ENCODE measurements at places on chromosomes 3 and 15.

DNA sequence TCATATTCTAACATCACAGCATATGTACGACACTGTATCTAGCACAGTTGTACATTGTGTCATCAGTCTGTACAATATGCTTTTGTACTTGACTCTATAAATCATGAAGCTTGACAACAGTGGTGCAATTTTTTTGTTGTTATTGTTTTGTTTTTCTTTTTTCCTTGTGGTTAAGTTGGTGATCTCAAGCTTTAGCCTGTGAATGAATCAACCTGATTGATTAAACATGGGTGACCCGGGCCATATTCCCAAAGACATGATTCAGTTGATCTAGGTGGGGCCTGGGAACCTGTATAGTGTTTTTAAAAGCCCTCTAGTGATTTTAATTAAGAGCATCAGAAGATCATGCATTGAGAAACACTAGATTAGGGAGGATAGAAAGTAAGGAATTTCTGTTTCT is 101.8 kb upstream of the AADACL2 start:
- DNase-seq: no peak

DNA sequence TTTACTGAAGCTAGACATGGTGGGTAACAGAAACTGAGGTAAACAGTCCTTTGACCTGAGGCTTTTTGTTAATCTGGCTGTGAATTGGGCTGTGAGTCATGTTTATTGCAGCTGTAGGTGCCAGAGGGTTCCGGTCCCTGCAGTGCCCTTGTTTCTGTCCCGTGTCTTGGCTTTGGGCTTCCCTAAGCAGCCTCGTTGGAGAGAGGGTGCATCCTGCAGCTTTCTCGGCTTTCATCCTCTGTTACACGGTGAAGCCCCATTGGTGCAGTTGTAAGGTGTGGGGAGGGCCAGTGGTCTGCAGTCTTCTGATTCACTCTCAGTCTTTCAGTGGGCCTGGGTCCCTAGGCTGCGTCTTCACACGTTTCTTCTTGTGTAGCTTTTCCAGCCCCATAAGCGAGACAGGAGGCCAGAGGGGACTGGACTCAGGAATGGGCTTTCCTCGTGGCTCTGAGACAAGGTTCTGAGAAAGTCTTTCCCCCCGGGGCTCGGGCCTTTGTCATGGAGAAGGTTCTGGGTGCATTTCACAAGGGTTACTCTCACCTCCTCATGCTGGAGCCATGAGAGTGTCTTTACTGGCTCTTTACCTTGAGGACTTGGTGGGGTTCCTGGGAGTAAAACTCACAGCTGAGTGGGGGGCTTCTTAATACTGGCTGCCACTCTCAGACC is 33.1 kb downstream of the ASB7 start:
- no peak for DNase-seq

DNA sequence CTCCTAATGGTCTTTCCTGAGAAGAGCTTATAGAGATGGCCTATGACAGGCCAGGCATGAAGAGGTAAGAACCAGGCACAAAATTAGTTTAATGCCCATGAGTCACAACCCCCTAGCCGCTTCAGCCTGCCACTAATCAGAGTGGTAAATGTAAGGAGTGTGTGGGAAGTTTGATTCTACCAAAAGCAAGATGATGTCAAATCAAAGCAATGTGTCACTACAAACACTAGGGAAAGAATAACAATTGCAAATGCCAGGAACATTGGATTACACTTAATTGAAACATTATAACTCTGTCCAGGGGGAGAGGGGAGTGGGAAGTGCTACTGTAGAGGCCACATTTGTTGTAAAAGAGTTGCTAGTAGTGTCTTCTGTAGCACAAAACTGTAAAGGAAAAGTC is 596.6 kb upstream of the AGTR1 start:
- no peak for DNase-seq

- DNase-seq: no peak
These were observed 647.2 kb upstream of the UBE2E2 start for GRCh38 chr3:22555753-22556435.

- no peak for DNase-seq
These were observed 64.2 kb downstream of the OXNAD1 start for GRCh38 chr3:16329036-16329825.

- no peak for DNase-seq
These were observed 19.1 kb downstream of the GPR160 start for GRCh38 chr3:170056710-170057454.

GRCh38 chr3:17905996-17906395 is 163.6 kb upstream of the TBC1D5 start:
- no peak for DNase-seq

DNA sequence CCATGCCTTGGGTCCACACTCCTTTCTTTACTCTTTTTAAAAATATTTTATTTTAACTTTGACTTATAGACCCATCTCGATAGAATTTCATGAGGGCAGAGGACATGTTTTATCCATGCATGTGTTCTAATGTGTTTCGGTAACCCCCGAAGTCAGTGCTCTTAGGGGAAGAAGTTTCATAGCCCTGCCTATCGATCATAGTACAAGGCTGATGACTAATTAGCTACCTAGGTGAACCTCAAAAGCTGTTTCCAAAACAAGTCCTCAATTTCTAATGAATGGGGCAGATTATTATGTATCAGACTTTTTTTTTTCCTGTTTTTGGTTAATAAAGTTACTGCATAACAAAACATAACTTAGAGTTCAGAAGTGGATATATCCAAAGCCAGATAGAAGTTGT is 82.0 kb downstream of the MBNL1 start:
- no peak for DNase-seq

DNA sequence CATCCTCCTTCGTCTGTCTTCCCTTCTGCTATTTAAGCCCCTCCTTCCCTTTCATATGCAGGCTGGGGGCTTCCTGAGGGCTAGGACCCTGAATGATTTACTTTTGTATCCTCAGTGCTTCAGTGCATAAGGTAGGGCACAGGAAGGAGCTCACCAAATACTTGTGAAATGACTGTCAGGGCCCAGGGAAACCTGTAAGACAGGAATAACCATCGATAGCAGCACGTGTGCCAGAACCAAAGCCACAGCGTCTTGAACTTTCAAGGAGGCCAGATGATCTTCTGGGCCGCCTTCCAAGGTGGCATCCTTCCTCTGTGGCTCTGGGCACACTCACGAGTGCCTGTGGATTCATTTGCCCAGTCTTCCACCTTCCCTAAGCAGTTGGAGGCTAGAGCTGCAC is 3.9 kb downstream of the TMED3 start:
- DNase-seq: no peak

GRCh38 chr3:194137506-194138474 is 1.8 kb downstream of the HES1 start:
- no peak for DNase-seq

DNA sequence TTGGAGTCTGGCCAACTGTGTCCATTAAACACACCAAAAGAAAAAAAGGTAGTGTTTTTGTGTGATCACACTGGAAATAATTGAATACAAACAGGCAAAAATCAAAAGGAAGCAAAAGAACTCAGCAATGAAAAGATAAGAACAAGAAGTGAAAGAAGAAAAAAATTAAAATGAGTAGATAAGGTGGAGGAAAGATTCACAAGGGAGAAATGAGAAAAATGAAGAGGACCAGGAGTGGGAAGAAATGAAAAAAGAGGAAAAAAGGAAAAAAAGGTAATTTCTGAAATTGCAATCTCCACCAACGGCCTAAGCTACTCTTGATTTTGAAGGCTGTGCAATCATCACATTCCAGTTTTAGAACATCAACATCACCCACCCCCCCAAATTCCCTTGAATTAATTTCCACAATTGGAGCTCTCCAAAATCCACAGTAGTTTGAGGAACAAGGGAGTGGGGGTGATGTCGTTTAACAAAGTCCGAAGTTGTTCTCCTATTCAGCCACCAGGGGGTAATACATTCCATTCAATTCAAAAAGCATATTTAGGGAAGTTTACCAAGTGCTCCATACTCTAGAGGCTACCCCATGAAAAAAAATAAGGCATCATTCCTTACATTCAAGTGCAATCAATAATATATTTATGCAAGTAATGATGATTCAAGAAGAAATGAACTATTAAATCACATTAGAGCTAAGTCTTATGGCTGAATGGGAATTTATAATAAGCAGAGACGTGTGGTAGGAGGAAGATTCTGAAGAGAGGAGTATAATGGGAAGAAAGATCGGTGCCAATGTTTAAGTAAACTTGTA is 37.4 kb downstream of the ZNF860 start:
- DNase-seq: peak; percentile 56

DNA sequence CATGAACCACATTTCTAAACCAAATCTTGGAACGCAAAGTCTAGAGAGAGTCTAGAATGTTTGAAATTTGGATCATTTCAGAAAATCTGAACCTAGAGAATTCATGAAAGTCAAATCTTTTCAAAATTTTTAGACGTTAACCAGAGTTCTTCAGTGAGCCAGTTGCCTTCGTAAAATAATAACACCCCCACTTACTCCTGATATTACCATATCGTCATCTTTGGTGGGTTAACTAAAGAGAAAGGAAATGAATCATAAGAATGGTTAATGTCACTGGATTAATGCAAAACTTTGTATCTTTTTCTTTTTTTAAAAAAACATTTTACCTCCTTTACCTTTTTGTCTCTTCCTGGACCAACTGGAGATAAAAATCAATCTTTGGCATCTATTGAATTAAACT is 1.2 kb upstream of the ZBED2 start:
- DNase-seq: no peak

- no peak for DNase-seq
These were observed 484.5 kb upstream of the NR2F2 start for GRCh38 chr15:95845862-95846515.

- DNase-seq: no peak
These were observed 28.5 kb downstream of the IL16 start for GRCh38 chr15:81225161-81225671.

DNA sequence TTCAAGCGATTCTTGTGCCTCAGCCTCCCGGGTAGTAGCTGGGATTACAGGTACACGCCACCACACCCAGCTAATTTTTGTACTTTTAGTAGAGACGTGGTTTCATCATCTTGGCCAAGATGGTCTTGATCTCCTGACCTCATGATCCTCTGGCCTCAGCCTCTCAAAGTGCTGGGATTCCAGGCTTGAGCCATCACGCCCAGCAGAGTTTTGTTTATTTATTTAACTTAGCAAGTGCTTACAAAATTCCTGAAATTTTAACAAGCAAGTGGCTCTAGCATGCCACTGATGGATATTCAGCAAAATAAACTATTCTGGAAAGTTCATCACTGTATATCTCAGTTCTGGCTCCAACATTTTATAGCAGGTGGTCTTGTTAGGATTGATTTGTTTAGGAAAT is 585.9 kb downstream of the OTOL1 start:
- no peak for DNase-seq

DNA sequence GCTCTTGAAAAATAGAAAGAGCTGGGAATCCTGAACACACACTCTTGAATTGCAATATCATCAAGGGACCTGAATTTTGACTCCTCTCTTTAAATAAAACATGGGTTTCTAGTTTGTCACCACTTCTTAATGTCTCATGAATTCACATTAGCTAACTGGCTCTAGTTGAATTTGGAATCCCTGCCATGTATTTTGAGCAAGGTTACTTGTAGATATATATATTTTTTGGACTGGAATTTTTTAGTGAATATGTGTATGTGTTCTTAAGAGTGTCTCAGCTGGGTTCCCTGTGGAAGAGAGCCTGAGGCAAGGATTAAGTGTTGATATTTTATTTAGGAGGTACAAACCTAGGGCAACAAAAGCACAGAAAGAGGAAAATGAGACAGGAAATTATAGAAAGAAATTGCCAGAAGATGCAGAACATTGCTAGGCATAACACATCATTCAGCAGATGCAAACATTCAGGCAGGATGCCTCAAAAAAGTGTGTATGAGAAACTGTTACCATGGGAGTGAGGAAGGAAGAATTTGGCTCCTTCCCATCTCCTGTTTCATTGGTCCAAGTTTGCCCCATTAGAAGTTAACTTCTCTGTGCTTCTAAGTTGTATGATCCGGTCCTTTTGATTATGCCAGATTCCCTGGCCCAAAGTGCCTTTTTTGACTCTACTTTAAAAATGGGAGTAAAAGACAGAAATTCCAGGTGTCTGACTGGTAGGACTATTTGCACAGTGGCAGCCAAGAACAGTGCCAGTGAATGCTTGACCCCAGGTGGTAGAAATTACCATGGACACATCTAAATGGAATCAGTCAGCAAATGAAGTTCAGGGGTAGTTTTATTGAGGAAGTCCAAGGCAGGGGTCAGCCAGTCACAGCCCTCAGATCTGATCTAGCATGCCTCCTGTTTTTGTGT is 253.7 kb upstream of the TGFBR2 start:
- no peak for DNase-seq

- no peak for DNase-seq
These were observed 319.8 kb upstream of the TLE3 start for GRCh38 chr15:70417535-70417934.

DNA sequence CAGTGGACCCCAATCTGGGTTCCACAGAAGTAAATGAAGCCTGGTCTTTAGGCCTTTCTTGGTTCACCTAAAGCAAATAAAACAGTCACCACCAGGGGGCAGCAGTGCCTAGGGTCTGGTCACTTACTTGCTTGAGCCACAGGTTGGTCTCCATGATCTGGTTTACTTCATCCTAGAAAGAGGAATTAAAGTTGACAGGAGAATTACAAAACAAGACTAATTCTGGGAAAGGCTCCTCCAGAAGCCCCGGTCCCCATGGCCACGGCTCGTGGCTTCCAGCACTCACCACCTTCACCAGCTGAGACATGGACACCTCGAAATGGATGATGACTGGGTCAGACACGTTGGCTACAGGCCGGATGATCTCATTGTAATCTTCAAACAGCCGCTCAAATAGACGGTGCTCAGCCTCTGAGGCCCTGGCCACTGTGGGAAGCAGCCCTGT is 2.3 kb downstream of the CHRNA3 start:
- peak; percentile 74 for DNase-seq

GRCh38 chr15:23687143-23687470 is at the start of gene NDN:
TSS of gene NDN (minus strand) at chr15:23687305. CDS start at chr15:23687217, 88 bp downstream.
- no peak for DNase-seq

DNA sequence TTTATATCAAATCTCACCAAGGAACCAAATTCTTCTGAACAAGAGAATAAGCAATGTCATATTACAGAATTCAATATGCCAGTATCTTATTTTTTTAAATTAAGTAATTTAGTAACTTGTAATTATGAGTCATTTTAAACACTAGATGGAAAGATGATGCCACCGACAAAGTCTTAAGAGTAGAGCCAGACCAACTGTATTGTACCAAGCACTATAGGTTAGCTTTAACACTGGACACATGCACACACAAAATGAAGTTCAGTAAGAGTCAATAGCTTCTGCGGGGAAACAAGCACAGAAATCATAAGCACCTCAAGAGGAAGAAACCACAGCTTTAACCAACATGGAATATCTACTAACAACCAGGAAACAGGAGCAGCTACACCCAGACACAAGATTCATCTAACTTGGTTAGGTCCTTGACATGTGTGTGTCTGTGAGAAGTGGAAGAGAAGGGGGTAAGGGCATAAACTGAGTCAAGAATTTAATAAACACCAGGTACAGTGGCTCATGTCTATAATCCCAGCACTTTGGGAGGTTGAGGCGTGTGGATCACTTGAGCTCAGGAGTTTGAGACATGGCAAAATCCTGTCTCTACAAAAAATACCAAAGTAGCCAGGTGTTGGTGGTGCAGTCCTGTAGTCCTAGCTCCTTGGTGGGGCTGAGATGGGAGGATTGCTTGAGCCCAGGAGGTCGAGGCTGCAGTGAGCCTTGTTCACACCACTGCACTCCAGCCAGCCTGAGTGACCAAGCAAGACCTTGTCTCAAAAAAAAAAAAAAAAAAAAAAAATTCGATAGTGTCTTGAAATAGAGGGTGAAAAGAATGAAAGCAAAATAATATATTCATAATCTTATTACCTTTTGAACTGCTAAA is 28.9 kb downstream of the DENND4A start:
- no peak for DNase-seq

Measured in T-cell (primary cell).